GF-D8 (cell line): ENCODE measurements at places on chromosomes 1 and 21.

DNA sequence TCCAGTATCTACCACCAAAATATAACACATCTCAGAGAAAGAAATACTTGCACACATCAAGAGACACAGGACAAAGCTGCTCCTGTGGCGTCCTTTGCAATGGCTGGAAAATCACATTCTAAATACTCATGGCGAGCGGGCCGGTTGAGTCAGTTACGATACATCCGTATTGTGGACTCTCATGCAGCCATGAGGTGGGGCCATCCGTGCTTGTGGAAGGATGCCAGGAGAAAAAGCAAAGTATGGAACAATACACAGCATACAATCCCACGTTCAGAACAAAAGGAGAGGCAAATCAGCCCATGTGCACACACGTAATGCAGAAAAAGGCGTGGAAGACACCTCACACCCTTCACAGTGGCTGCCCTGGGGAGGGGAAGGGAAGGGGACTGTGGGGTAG lies 13.1 kb downstream of the ATP13A2 start:
- DNase-seq = no peak

DNA sequence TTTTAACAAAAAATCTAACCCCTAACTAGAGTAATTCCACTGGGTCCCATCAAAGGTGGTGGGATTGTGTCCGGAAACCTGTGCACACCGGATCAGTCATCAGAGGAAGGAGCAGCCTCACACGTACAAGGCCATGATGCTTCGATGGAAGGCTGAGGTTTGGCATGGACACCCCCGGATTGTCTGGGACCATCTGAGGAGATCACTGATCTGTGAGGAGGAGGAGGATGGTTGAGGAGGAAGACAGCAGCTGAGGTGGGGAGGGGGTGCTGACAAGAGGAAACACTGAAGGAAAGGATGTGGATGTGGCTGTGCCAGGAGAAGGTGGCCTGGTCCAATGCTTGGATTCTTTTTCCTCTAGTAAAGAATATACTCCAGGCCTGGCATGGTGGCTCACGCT lies 41.3 kb downstream of the GPR161 start:
- DNase-seq = no peak

DNA sequence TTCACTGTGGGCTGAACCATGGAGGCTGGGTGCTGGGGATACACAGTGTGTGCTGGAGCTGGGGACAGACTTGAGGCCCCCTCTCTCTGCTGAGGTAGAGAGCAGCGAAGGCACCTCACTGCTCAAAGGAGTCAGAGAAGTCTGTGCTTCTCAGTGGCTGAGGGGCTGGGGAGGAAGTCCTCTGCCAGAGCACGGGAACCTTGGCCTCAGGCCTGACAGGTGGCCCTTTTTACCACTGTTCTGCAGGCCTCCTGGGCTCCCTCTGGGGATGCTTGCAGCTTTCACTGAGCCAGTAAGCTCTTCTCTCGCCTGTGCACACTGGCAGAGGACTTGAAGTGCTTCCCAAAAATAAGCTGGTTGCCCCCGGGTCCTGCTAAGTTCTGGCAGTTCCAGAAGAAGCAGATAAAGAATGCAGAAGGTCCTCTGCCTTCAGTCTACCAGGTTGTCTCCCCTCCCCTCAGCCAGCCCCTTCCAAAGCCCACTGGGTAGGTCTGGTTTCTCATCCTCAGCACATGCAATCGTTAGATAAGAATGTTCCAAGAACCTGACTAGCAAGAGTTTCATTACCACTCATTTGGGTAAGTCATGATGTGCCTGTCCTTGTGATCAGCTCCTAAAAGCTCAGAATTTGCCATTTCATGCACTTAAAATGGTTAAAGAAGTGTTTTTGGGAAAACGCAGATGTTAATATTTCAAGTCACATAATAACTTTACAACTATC lies 53.9 kb downstream of the TENT5C start:
- no peak for DNase-seq

DNA sequence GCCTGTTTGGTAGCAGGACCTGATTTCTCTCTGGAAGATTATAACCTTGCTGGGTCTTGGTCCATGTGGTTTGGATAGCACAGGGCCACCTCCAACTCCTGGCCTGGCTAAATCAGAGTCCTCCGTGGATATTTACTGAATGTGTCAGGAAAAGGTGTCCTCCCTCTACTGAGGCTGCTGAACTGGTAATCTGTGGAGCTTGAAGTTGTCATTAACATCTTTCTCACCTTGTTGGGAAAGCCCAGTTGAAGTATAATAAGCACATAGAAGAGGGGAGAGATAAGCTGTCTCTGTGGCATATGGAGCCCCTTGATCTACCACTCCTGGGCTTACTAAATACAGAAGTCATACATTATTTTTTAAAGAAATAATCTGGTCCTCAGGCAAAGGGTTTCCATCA lies 294.3 kb upstream of the B3GALT2 start:
- no peak for DNase-seq

DNA sequence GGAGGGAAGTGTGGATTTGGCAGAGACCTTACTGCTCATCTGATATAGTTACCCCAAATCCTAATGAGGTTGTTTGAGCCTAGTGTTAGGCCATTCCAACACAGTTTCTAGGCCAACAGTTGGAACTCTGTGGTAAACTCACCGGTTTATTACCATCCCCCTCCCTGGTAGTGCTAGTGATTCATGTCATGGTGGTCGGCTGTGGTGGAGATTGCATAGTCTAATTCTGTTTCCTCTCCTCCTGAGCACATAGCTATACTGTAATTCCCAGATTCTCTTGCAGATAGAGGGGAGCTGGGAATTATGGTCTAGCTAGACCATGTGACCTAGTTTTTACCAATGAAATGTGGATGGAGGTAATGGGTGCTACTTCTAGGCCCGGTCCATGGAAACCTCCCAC lies 123.7 kb upstream of the KIF26B start:
- DNase-seq = no peak

DNA sequence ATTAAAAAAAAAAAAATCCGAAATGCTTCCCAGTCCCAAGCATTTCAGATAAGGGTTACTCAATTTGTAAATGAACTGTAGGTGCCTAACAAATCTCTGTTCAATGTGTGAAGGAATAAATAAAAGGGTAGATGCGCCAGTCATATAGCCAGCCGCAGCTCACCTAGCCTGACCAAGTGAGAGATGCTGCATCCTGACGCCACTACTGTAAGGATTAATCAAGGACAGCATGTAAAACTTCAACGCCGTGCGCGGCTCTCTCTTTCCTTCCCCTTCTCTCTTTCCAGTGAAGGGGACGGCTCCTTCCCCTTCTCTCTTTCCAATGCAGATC lies 441 bp downstream of the PPT1 start:
- no peak for DNase-seq

GRCh38 chr1:16224472-16224871 lies 12.0 kb upstream of the ARHGEF19 start:
- DNase-seq = no peak

GRCh38 chr1:180501865-180502360 lies 464 bp downstream of the ACBD6 start:
- DNase-seq = no peak
